ENCODE measurements at places on chromosomes 2 and 18.

DNA sequence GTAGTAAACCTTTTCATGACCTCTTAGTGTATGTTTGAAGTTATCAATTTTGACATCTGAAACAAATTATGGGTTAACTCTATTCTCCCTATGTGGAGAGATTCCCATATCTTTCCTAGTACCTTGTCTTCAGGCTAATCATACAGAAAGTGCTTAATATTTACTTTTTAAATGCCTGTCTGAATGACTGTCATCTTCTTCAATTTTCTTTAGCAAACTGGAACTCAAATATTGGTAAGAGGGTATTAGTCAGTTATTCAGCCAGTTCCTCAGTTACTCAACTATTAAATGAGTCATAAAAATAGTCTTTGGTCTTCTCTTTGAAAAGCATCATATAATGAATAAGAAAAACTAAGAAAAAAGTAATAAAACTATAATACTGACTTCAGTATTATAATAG lies 1038.0 kb upstream of the PIK3C3 start:
- no peak for DNase-seq

DNA sequence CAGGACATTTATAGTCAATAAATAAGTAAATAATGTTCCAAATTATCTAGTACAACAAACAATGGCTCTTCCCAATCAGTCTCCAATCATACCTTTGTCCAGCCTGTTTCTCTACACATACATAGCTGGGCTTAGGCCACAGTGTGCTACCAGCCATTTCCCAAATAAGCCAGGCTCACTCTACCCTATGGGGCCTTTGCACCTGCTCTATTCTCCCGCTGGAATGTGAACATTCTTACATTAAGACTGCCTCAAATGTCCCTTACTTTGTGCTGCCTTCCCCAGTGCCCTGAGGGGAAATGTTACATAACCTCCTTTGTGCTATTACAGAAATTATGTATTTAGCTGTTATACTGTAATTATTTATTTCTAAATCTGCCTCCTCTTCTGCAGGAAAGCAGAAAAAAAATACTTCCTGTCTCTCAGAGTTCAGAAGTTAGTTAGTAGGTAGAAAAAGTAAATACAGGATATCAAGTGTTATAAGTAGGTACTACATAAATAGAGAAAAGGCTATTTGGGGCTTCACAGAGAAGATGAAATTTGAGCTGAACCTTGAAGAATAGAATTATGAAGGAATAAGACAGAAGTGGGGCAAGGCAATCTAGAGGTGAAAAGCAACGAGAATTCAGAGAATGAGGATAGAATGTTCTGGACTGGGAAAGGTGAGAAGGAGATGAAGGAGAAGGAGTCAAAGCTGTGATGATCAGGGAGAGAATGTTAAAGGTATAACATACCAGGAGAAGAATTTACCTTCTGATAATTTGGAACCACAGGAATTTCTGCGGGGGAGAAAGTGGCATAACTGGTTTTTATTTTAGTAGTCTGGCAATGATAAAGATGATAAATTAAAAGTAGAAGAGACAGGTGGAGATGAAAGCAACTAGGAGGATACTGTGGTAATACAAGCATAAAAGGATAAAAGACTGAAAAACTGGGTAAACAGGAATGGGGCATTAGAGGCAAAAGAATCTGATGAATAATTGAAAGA lies 37.0 kb downstream of the ROCK1 start:
- no peak for DNase-seq

- DNase-seq: no peak
These were observed 83.7 kb downstream of the BCL11A start for GRCh38 chr2:60469536-60470317.

GRCh38 chr2:180169474-180169873 lies 162.4 kb upstream of the CWC22 start:
- DNase-seq: no peak

DNA sequence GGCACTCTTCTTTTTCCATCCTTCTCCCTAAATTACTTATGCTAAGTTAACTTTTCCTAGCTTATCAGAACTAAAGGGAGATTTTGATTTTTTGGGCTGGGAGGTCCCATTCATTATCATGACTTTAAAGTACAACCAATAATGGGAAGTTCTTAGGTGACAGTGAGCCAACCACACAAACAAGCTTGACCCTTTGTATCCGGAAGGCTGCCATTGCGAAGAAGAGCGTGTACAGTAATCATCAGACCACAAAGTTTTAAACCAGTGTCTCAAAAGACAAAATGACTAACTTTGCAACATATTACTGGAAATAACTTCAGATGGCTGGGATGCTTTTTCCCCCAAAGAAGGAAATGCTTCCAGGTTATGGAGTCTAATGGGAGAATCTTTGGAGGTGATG lies 298.1 kb downstream of the TGIF1 start:
- no peak for DNase-seq

All from GM12864 (cell line).